ENCODE measurements at places on chromosomes 2 and 18.

DNA sequence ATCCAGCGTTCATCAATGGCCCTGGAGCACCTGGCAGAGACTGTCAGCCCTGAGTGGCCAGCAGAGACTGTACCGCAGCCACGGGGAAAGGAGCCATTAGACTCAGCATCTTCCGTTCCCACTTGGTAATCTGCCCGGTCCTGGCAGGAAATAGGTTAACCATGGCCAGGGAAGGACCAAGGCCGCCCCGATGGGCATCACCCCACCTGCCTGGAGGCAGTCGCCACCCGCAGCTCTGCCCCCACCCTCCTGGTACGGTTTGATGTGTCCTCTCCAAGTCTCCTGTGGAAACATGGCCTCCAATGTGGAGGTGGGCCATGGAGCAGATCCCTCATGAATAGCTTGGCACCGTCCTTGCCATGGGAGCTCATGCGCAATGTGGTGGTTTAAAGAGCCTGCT, 75.3 kb downstream of the RTP5 start:
- DNase-seq: no peak

- no peak for DNase-seq
Measured at GRCh38 chr2:24360963-24361330, 611 bp upstream of the ITSN2 start.

DNA sequence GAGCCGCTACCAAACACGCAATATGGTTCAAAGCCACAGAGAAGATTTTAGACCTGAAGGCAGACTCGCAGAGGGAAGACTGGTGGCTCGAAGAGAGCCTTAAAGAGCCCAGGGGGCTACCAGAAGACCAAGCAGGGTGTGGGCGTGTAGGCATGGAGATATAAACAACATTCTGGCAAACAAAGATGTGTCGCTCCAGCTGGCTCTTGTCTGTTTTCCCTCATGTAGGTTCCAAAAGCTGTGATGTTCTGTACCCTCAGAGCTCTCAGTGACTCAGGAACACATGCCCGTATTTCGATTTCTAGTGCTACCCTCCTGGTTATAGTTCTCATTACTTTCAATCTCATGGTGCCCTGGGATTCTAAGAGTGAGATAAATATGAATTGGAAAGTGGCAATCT, 44.5 kb downstream of the DOCK10 start:
- DNase-seq: no peak

GRCh38 chr2:134173338-134174016, 80.4 kb upstream of the MGAT5 start:
- no peak for DNase-seq

- no peak for DNase-seq
Measured at GRCh38 chr18:3104190-3105054, 91.5 kb upstream of the LPIN2 start.

- DNase-seq: no peak
Measured at GRCh38 chr18:45527891-45528290, 87.4 kb upstream of the SLC14A2 start.

DNA sequence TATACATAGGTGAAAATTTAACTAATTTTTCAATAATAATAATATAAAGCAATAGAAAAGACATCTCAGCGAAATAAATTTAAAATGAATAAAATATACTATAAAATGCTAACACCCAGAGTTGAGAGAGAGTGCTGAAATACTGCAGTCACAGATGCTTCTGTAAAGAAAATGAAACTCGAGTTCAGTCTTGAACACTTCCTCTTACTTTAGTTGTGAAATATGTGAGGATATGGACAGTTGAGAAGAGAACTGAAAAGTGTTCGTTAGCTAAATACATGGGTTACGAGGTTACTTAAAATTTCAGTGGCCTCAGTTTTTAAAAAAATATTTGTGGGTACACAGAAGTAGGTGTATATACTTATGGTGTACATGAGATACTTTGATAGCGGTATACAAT, 106.8 kb downstream of the DNAH7 start:
- DNase-seq: no peak

DNA sequence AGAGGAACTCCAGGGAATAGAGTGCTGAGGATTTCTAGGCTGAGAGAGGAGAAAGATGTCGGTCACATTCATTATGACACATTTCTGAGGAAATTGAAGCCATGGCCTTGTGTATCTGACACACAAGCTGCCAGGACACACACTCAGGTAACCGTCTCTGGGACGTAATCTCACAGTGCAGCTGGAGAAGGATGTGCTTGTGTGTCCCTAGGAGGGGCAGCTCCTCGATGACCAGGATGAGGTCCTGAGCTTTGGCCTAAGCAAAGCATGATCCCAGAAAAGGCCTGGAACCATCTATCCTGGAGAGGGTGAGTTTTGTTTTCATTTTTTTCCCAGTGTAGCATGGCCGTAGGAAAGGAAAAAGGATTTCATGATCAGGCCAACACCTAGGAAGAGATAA, 102.2 kb downstream of the CAPN13 start:
- DNase-seq: no peak

DNA sequence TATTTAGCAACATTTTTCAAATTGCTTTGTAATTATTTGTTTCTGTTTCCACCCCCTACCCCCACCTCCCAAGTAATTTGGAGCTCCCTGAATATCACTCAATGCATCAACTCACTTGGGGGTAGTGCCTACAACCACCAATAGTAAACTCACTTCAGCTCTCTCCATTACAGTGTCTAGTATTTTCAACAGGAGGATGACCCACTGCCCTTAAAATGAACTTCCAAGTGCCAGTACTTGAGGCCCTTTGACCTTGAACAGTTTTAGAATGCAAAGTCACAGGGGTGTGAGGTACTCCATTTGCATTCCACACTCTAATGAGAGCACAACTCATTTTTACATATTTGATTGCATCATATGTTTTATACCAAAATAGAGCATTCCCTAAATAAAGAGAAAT, 523.0 kb downstream of the ERBB4 start:
- no peak for DNase-seq

DNA sequence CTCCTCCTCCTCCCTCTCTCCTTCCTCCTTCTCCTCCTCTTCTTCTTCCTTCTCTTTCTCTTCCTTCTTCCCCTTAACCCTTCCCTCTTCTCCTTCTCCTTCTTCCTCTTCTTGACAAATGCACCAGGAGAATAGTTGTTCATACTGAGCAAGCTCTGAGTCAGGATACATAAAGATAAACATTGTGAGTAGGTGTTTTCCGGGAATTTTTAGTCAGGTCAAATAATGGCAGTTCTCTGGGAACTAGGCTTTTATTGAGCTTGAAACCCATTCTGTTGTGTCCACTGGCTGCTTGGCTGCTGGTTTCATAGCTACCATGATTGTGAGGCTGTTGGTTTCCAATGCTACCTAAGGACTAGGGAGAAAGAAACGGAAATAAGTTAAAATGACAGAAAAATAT, 1144.7 kb upstream of the DDX18 start:
- DNase-seq: no peak

DNA sequence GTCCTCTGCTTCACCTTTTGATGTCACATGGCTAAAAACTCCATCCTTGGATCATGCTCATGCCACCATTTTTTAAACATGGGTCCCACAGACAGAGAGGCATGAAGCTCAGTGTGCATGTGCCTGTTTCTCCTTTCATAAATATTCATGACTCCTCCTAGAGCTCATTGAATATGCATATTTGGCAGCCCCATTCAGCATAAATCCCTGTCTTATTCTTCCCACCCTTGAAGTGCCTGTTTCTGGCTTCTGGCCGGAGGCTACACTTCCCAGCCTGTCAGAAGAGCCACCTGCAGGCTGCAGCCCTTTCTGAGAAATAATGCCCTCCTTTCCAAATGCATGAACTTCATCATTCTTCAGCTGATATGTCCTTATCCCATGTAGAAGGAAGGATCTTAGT, 109.7 kb downstream of the LDLRAD4 start:
- DNase-seq: no peak

DNA sequence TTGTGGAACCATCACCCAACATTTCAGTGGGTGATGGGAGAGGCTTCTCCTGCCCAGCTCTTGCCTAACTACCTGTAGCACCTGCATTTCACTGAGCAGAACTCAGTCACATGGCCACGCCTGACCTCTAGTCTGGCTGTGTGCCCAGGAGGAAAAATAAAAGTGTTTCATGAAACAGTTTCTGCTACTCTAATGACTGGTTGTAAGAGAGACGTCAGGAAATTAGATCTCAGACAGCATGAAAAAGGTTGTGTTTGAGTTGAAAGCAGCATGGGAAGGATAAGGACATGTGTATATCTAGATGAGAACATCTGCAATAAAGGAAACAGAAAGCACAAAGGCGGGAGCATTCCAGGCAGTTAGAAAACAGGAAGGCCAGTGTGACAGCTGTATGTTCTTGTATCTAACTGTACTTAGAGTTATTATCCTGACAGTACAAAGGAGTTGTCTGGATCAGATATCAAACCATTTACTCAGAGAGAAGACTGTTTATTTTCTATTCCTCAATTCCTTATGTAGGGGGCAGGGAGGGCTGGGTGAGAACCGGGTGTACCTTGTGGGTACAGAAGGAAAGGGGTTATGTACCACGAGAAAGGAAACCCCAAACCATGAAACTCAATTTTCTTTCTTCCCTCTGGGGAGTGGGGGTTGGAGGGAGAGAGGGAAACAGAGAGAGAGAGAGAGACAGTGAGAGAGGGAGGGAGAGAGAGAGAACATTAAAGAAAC, 307.4 kb upstream of the VWC2L start:
- no peak for DNase-seq

- DNase-seq: no peak
Measured at GRCh38 chr2:85162746-85163301, 29.6 kb downstream of the TCF7L1 start.

DNA sequence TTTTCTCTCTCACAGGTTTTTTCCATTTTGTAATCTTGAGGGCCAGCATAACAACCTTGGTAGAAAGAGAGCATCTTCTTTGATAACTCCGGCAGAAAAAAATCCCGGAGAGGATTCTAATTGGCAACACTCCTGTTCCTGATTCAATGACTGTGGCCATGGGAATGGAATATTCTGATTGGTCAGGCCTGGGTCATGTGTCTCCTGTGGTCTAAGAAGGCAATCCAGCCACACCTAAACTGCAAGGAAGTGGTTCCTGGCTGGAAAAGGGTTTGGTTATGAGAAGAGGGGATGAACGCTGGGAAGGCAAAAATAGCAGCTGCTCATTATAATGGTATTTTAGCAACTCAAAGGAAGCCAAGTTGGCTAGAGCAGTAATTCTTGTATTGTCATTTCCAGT, 24.8 kb upstream of the ZNF638 start:
- DNase-seq: no peak

DNA sequence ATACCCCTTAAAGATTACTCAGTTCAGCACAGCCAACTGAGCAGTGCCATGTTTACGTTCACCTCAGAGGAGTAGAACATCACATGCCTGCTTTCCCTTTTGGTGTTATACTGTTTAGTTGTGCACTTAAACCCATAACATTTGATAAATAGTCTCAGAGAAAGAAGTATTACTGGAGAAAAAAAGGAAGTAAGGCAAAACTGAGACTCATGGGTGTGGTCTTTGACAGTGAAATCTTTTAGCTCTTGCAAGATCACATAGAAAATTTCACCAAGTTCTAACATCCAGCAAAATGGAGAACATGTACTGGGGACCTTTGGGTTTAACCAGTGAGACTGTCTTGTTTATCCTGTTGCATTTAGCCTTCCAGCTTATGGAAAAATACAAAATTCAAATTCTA, 5.6 kb downstream of the TANK start:
- no peak for DNase-seq

- no peak for DNase-seq
Measured at GRCh38 chr2:200065477-200065876, 110.1 kb downstream of the MAIP1 start.

GRCh38 chr2:288758-289361, 969 bp upstream of the ALKAL2 start:
- DNase-seq: no peak

DNA sequence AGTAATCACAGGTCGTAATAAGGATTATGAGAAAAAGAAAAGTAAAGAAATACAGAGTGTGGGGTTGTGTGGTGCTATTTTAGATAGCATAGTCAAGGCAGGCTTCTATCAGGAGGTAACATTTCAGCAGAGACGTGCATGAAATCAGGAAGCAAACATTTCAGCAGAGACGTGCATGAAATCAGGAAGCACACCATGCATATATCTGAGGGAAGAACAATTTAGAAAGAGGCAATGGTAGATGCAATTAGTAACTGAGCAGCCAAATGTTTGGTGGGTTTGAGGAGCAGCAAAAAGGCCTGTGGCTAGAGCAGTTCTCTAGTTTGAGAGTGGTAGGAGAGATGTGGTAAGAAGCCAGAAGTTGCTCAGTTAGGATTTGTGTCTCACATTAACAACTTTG, 713.7 kb downstream of the ADCYAP1 start:
- DNase-seq: no peak

GRCh38 chr2:165305391-165306096, 66.3 kb downstream of the SCN2A start:
- DNase-seq: no peak

DNA sequence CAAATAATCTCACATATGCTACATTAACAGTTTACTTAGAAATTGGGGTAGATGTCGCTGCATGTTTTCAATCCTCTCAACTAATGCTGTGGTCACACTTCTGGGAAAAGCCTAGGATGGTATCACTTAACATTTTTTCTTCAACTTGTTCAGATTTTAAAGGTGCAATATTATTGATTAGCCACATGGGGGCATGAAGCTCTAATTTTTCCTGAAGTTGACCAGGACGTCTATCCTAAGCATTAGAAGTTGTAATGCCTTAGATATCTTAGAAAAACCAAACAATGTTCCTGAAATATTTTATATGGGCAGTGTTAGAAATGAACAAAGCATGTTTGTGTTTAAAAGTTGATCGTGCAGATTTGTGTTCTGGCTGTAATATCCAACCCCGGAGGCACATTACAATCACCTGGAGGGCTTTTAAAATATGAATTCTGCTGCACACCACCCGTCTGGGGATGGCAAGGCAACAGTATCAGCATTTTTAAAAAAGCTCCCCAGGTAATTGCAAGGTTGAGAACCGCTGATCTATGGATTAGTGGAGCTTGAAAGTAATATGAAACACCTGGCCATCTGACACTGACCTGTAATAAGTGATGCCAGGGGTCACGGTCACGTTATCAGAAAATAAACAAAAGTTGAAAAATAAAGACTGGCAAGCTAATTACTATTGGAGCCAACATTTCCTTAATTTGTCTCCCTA, 100.5 kb upstream of the LMAN1 start:
- DNase-seq: no peak

DNA sequence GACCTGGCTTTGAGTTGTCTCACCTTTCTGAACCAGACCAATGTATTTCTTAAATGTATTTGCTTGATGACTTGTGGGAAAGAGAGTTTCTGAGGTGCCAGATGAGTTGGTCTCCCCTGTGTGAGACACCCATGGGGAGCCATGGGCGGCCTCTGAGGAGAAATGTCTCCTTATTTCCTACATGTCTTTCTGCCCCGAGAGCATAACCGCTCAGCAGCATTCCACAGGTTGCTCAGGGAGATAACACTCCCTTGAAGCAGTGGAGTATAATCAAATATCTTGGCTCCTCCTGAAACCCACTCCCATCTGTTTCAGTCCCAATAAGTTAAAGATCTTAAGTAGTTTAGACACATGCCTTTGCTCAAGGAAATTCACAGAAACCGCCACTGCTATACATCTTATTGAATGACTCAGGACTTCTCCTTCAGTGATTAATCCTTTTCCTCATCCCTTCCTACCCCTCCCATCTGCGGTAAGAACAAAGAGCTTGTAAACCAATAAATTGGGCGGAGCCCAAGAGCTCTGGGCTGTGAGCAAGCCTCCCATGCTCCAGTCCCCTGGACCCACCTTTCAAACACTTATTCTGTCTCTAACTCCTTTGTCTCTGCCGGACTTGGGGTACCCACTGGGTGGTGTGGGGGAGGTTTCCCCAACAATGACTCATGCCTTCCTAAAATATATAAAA, 285.5 kb upstream of the LRRTM4 start:
- DNase-seq: no peak
